Effector CD8-positive, alpha-beta T cell (primary cell): ENCODE measurements at places on chromosomes 6 and 20.

DNA sequence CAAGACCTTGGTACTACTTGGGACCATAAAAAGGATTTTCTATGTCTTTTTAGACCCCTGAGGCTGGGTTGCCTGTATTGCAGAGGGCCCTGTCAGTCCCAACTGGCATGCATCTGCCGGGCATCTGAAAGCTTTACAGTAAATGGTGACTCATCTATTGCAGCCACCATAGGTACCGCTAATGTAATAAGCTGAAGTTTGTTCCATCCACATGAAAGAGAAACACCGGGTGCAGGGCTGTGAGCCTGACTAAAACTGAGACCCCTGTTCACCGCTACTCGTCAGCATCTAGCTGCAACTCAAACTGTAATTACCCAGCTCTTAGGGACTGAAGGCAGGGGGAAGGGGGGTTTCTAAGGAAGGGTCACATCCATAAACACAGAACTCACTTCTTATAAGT is 49.5 kb downstream of the TRERF1 start:
- DNase-seq: no peak

GRCh38 chr6:99588618-99589289 is 17.9 kb upstream of the PRDM13 start:
- DNase-seq: peak; percentile 19

DNA sequence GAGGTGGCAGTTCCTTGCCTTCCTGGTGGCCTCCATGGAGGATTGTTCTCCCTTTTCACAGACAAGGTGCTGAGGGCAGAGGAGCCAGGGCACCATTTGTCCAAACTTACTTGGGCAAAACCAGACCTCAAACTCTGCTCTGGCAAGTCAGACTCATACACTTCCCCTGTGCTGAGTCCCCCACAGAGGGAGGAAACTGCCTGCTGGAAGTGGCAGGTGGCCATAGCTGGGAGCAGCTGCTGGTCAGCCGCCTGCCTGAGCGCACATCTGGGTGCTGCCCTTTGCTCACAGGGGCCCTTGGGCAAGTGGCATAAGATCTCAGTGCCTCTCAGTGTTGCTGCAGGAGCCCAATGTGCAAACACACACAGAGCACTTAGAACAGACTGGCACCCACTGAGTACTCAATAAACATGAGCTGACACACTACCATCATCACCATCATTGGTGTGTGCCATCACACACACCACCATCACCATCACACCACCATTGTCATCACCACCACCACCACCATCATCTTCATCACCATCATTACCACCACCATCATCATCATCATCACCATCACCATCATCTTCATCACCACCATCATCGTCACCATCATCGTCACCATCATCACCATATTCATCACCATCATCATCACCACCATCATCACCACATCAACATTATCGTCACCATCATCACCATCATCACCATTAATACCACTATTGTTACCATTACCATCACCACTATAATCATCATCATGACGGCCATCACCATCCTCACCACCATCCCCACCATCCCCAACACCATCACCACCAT is 17.6 kb downstream of the NOL4L start:
- DNase-seq: no peak

GRCh38 chr6:25329982-25330381 is 50.8 kb downstream of the CARMIL1 start:
- DNase-seq: no peak

GRCh38 chr6:88383183-88383582 is 217.0 kb upstream of the CNR1 start:
- no peak for DNase-seq

DNA sequence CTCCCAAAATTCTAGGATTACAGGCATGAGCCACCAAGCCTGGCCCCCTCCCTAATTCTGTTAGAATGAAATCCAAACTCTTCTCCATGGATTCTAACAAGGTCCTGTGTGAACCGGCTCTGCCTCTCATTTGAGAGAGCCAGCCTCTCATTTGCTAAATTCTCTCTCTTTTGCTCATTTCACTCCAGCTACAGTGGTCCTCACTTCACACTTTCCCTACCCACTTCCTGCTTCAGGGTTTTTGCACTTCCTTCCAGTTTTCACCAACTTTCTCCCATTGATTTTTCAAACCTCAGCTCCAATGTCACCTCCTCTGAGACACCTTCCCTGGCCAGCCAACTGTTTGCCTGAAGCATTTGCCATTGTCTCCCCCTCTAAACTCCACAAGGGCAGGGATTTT is 5.1 kb downstream of the COX4I2 start:
- no peak for DNase-seq

DNA sequence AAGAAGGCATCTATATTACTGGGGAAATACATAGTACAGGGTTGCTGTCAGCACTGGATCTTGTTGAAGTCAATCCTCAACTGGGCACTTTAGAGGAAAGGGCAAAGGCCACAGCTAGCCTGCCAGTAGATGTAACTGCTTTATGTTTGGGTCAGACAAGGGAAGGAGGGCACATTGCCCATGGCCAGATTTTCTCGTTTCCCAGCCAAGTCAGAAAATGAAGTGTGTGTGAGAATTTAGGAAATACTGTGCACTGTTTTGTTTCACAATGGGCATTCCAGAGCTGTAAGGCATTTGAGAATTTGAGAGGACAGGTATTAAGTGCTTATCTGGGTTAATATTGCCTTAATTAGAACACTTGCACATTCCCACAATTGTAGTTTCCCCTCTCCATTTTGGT is 183.9 kb upstream of the MCHR2 start:
- no peak for DNase-seq

DNA sequence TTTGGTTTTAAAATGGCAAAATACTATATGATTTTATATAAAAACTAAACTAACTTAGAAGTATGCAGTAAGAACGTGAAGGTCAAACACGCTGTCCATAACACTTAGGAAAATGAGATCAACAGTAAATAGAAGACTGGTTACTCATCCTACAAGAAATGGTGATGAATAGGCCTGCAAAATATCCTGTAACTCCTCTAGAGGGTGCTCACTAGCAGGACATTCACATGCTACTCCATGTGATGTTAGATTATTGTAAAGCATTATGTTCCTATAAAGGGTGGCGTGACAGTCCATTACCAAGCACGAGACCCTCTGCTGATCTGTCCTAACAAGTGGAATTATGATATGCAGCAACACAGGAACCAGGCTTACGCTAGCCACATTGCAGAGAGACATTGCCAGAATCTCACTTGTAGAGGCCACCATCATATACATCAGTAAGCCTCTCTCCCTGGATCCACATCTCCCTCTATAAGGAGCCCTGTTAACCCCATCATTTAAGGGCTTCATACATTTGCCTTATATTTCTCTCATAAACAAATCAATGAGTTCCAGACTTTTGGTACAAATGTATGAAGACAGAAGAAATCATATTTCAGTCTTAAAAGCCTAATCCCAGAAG is 18.0 kb upstream of the DEFB129 start:
- DNase-seq: no peak

DNA sequence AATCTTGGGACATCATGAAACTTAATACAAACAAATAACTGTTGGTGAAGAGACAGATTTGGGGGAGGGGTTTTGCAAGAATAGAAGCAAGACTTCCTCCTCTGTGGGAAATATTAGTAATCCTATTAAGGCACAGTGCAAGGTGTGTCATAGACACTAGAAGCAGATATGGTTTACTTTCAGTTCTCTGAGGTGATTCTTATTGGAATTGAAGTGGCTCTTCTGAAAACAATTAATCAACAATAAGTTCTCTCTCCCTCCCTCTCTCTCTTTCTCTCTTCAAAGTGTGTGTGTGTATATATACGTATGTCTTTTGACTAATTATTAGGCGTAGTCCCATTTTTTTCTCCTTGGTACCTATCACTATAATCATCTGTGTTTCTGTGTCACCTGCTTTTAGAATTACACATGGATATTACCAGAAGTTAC is 99.8 kb downstream of the HIVEP2 start:
- DNase-seq: no peak

DNA sequence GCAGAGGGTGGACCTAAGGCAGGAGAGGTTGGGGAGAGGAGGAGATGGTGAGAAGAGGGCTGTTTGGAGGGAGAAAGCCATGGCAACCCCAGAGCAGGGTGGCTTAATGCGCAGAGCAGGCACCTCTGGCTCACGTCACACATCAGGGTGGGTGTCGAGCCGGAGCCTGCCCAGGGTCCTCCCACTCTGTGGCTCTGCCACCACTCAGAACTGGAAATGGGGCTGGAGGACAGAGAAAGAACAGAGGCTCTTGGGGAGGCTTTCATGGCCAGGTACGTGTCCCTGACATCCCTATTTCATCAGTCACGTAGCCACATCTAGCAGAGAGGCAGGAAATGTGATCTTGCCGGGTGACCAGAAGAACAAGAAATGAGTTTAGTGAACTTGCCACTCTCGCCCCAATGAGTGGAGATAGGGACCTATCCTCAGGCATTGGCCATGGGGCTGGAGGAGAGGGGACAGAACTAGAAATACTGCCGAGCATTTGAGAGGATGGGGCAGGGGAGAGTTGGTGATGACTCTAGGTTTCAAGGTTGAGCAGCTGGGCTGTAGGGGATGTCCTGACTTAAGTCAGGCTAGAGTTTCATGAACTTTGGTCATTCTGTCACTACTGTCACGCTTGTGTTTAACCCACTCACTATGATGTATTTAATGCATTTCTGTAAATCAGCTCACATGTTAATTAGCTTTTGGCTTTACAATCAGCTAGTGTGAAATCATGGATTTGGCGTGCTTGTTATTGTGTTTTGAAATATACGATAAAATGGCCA is 52.7 kb downstream of the CDH26 start:
- DNase-seq: no peak

DNA sequence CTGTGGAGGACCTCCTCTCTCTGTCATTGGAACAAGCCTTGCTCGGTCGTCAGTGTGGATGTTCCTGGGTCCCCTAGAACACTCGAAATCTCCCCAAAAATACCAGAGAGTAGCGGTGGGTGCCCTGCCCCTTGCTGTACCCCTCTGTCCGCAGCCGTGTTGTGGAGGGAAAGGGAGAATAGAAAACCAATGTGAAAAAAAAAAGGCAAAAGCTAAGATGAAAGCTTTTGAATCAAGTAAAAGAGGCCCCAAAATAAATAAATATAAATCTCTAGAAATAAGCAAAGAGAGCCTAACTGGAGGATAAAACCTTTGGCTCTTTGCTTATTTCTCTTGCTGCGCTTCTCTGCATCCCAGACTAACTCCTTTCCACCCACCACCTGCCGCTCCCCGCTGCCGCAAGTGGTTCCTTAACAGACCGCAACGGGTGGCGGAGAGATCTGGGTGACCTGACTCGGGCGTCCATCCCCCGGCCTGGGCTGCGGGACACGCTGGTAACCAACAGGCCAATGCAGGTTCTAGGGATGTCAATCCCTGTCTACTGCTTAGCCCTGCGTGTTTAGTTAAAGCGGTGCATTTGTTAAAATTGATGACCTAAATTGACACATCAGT is 110.0 kb downstream of the GPX5 start:
- DNase-seq: no peak

DNA sequence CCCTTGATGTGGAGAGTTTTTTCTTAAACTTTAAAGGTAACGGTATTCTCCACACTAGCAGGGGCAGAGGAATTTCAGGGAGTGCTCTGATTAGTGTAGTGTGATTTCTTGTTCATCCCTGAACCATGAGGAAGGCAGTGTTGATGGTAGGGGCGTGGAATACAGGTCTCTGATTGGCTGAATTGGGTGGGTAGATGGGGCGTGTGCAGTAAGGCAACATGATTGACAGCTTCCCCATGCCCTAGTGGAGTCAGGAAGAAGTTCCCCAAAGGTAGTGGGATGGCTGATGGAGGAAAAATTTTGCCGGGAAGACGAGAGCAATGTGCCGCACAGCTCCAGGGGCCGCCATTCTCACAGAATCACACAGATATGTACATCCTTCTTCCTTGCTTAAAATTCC is 97.4 kb upstream of the SALL4 start:
- DNase-seq: no peak

- peak; percentile 62 for DNase-seq
Observed at GRCh38 chr6:34237722-34238584, 1.3 kb downstream of the HMGA1 start.
